ENCODE measurements at places on chromosomes 1 and 21. TPM values are rescaled to one million over a fixed set of nuclear protein-coding genes. Genes with fewer than 3 reads are reported as not detected.

The SH2D1B gene
- total RNA-seq: not detected

- no peak for DNase-seq
Observed at GRCh38 chr1:89685461-89685860, 52.5 kb downstream of the LRRC8C start.

DNA sequence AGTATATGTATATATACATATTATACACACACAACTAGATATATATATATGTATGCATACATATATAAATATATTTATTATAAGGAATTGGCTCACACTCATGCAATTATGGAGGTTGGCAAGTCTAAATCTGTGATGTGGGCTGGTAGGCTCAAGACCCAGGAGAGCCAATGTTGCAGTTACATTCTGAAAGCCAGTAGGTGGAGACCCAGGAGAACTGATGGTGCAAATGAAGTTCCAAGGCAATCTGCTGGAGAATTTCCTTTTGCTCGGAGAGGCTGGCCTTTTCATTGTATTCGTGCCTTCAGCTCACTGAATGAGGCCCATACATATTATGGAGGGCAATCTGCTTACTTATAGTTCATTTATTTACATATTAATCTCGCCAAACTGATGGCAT is 9.4 kb downstream of the IVL start:
- peak; percentile 22 for DNase-seq

DNA sequence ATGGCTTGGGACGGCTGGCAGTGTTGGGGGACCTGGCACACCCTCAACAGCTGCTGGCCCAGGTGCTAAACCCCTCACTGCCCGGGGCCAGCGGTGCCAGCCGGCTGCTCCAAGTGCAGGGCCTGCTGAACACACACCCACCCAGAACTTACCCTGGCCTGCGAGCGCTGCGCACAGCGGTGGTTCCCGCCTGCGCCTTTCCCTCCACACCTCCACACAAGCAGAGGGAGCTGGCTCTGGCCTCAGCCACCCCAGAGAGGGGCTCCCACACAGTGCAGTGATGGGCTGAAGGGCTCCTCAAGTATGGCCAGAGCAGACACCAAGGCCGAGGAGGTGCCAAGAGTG is 67.9 kb downstream of the FMO4 start:
- DNase-seq: no peak

The CLDN17 gene
- not detected for total RNA-seq

The RNF223 gene
- not detected for total RNA-seq

DNA sequence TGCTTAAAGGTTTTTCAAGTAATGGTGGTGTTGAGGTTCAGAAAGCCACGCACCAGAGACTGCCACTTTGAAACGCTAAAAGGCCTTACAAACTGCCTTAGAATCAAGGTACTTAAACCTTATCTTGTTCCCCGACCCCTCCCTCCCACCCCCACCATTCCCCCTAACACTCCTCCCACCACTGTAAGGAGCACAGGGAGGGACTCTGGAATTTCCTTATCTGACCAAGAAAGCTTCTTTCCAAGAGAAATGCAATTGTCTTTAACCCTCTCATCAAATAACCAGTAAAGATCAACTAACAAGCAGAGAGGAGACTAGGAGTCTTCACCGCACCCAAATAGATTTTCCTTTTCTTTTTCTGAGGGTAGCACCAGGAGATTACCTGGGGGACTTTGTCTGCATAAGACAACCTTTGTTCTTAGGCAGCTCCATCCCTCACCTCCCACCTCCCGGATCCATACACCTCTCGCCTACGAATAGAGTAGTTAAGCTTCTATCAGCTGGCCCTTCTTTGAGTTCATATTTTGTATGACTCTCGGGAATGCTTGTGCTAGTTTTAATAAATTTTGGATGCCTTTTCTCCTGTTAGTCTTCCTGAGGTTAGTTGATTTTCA is 137.7 kb upstream of the ADGRL2 start:
- DNase-seq: peak; percentile 33

DNA sequence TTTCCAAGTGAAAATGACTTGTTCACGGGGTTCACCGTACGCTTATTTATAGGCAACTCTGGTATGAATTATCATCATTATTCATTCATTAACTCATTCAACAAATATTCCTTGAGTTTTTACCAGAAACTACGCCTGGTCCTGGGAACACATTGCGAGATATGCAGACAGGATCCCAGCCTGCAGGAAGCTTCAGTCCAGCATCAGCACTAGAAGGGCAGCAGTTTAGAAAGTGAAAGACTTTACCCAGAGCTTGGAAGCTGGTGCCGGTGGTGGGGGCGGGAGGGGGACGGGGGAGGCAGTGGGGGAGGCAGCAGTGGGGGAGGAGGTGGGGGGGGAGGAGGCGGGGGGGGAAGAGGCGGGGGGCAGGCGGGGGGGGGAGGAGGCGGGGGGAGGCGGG is 55.9 kb downstream of the SETD4 start:
- DNase-seq: peak; percentile 36

DNA sequence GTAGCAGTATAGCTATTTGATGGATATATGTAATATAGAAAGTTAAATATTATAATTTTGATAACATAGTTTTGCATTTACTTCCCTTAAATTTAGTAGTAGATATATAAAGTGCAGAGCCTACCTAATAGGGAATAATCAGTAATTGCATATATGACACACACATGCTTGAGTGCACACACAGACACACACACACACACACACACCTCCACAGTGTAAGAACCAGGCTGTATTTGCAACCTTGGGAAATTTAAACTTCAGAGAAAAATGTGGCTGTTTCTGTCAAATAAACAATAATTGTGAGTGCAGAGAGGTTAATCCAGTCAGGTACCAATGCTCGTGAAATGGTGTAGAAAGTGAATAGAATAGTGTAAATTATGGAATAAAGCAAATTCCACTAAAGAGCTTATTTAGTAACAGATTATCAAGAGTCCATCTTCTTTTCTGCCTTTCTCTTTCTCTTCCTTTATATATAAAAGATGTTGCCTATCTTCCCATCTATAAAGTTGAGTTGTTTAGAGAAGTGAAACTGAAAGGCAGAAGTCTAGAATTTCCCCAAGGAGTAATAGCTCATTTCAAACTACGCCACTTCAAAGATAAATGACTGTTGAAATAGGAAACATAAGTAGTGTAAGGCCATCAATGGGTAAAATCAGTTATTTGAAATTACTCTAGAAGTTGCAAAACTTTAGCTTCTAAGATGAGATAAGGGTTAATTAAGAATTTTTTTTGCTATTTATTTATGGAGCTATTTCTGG is 273.7 kb downstream of the SRGAP2C start:
- no peak for DNase-seq

- no peak for DNase-seq
Observed at GRCh38 chr1:181151378-181152326, 63.2 kb downstream of the IER5 start.

The CLEC20A gene
- total RNA-seq: not detected

The ATP1B1 gene
- 35.0 TPM for total RNA-seq

DNA sequence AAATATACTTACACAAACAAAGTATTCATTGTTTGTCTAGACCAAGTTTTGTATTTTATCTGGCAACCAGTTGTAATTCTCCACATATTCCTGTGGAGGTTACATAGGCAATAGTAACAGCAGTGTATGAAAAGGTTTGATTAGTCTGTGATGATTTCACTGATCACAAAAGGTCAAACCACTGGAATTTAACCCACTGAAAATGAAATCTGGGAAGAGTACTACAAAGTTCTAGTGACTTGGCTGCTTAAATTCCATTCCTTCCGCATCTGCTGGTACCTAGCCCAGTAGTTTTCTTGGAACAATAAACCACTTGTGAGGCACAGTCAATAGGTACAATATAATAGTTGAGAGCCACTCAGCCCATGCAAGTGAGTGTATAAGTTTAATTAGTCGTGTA is 205.4 kb downstream of the NFIA start:
- DNase-seq: no peak

- DNase-seq: peak; percentile 86
Observed at GRCh38 chr1:160046494-160047110, 14.8 kb upstream of the PIGM start.

DNA sequence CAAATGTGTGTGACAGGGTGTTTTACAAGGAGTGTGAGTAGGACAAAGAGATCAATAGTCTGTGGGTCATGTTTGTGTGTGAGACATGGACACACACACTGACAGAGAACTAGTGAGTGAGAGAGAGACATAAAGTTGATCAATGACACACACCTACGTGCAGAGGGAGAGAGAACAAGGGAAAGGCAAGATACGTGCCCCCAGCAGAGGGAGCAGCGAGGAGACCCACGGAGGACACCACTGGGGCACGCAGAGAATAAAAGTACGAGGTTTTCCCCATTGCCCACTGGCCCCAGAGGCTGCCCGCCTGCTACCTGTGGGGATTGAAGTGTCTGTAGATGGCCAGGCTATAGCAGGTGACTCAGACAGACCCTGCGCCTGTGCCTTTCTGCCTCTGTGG is 130.2 kb upstream of the CSF3R start:
- DNase-seq: peak; percentile 59

DNA sequence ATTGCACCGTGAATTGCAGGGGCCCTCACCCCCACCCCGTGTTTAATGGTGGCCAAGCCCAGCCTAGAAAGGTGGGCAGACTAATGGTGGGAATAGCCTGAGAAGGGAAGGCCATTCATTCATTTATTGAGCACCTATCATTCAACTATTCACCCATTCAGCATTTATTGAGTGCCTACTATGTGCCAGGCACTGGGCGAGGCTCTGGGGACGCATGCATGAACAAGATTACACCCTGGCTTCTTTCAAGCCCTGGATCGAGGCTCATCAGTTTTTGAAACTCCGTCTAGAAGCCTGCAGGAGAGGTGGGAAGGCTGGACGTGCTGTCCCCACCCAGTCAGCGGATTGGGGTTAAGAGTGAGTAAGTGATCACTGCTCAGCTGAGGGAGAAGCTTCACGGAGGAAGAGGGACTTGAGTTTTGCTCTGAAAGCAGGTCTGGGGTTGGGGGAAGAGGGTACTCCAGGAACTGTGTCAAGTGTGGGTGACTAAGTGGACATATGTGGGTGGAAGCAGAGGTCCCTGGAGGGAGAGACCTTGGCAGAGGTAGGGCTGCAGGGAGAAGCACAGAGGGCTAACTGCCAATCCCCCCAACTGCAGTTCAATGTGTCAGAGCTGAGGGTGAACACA is 35.6 kb downstream of the MEF2D start:
- no peak for DNase-seq

- DNase-seq: peak; percentile 70
Observed at GRCh38 chr1:197921235-197922069, 4.3 kb downstream of the LHX9 start.

- DNase-seq: peak; percentile 43
Observed at GRCh38 chr1:244369256-244370057, 82.3 kb downstream of the ADSS2 start.

The RHD gene
- 0.30 TPM for total RNA-seq

GRCh38 chr1:54405898-54406293 is 298 bp downstream of the SSBP3 start:
- DNase-seq: peak; percentile 74

DNA sequence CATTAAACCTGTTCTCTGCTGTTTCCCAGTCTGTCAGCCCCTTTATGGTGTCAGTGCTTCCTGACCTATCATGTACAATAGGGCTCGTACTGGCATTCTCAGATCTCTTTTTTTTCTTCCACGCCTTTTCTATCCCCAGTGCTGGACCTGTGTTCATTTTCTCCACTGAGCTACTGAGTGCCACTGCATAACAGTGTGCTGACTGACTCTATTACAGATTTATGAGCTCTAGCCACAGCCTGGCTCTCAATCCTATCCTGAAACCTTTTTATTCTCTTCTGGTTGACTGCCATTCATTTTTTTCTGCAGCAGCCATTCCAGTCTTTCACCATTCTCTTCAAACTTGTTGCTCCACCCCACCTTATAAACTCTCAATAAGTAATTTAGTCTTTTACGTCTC is 59.6 kb upstream of the MACF1 start:
- DNase-seq: no peak
